ENCODE measurements at places on chromosomes 12 and 14.

DNA sequence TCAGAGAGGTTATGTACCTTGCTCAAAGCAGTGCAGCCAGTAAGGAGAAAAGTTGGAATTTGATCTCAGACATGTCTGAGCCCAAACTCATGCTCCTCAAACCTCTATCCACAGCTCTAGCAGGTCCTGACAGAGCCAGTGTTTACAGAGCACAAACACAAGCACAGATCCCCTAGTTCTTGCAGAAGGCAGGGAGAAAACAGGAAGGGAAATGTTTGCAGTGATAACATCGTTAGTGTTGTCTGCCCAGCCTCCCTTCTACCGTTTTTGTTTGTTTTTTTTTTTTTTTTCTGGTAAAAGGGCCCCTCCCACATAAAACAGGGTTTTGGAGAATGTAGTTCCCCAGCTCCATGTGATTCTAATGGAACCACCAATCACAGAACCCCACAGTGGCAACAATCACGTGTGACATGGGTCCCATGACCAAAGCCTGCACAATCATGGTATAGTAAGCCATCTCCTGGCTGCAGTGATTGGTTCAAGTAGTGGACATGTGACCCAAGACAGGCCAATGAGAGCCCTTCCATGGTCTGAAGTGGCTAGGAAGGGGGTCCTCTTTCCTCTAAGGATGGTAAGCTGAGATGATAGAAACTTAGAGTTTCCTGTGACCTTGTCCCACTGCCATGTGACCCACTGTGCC, 513.4 kb downstream of the MED13L start:
- no peak for DNase-seq

- no peak for DNase-seq
These were observed 68.0 kb downstream of the RASSF3 start for GRCh38 chr12:64678248-64678647.

DNA sequence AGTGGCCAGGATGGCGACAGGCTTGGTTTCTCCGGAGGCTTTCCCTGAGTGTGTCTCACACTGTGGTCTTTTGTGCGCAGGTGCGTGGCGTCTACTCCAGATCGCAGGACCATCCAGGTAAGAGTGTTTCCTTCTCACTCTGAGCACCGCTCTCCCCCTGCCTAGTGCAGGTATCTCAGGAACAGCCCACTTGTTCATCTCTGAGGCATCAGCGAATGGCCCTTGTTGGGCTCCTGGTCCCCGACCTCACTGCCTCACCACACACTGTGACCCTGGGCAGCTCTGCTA, 781 bp downstream of the ADGRD1 start:
- DNase-seq = no peak

DNA sequence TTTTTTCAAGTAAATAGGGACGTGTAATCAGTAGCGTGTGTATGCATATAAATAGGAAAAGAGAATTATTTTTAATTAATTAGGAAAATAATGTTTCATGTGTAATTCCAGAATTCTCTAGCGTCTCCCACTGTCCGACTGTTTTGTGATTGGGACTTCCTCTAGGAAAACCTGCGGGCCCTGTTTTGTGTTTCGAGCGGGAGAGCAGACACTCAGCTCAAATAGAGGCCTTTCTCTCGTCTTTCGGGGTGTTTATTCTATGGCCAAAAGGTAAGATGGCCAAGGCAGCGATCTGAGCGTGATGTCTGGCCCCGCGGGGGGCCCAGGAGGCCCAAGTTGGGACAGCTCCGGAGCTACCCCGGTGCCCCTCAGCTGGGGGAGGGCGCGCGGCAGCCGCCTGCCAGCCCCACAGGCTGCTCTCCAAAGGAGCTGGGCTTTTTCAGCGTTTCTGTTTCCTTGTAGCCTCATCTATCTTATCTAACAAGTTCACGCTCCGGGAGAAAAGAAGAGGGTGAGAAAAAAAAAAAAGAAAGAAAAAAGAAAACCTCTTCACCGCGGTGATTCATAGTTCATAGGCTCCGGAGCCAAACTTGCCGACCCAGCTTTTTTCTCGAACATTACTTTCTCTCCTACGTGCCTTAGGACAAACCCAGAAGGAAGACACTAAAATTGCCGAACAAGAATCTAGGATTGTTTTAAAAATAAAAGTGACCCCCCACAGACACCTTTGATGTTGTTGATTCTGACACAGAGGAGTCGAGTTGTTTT, 7.5 kb upstream of the FOXG1 start:
- no peak for DNase-seq

GRCh38 chr14:58637391-58638230, at the start of gene DACT1:
TSS of gene DACT1 (plus strand) at chr14:58637962. CDS start at chr14:58638203, 241 bp downstream.
- DNase-seq = peak; percentile 33

DNA sequence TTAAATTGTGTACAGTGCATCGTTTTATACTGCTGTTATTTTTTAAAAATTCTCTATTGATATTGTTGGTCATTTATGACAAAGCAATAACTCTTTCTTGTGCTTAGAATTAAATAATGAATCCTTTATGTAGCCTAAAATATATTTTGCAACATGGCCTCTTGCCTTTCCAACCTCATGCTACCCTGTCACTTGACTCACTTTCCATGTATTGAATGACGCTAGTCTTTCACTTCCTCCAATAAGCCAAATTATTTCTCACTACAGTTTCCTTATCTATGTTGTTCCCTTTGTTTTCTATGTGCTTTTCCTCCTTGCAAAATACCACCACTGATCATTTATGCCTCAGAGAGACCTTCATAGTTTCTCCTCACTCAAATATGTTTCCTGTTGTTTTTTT, 16.3 kb upstream of the EPYC start:
- no peak for DNase-seq

DNA sequence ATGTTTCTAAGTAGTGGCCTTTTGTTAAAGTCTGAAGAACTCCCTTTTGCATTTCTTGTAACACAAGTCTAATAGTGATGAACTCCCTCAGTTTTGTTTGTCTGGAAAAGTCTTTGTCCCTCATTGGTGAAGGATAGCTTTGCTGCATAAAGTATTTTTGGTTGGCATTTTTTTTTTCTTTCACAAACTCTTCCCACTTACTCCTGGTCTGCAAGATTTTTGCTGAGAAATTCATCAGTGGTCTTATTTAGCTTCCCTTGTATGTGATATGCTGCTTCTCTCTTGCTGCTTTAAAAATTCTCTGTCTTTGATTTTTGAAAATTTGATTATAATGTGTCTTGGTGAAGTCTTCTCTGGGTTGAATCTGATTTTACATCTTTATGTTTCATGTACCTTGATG, 22.7 kb downstream of the TRMT5 start:
- no peak for DNase-seq

GRCh38 chr12:5577741-5578140, 145.8 kb downstream of the NTF3 start:
- DNase-seq = no peak

- no peak for DNase-seq
These were observed 38.4 kb upstream of the MANSC4 start for GRCh38 chr12:27818401-27818918.

DNA sequence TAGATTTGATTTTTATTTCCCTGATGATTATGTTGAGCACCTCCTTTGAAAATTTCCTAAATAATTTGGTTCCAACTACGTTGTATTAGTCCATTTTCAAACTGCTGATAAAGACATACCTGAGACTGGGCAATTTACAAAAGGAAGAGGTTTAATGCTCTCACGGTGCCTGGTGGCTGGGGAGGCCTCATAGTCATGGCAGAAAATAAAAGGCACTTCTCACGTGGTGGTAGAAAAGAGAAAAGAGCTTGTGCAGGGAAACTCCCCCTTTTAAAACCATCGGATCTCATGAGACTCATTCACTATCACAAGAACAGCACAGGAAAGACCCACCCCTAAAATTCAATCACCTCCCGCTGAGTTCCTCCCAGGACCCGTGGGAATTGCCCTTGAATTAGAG, 372.3 kb downstream of the RPL10L start:
- DNase-seq = no peak

- no peak for DNase-seq
These were observed 48.6 kb downstream of the CACNA1C start for GRCh38 chr12:2101359-2101758.

DNA sequence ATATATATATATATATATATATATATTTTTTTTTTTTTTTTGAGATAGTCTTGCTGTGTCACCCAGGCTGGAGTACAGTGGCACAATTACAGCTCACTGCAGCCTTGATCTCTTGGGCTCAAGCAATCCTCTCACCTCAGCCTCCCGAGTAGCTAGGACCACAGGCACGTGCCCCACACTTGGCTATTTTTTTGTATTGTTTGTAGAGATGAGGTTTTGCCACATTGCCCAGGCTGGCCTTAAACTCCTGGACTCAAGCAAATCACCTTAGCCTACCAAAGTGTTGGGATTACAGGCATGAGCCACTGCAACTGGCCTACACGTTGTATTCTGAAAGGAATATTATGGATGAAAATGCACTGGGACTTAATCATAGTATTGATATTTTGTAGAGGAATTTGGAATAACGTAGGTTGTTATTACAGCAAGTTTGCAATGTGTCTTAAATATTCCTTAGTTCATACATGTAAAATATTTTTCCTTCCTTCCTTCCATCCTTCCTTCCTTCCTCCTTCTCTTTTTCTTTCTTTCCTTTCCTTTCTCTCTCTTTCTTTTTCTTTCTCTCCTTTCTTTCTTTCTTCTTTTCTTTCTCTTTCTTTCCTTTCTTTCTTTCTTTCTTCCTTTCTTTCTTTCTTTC, 862 bp downstream of the KLRB1 start:
- DNase-seq = no peak

- no peak for DNase-seq
These were observed 106.7 kb downstream of the PPP2R5E start for GRCh38 chr14:63436286-63437098.

DNA sequence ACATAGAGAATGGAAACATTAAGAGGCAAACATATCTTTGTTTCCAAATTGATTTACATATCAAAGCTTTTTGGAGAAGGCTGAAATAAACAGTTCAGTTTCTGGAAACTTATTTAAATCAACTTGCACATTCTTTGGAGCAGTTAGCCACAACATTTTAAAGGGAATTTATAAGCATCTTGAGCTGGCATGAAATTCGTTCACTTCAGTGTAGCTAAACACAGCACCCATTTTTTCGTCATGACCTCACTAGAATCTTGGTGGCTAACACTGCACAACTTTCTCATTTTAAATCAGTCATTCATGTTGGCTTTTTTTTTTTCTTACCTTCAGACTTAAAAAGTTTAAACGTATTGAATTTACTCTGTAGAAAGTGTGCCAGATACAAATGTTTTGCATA, 1139.9 kb upstream of the FLRT2 start:
- DNase-seq = no peak

GRCh38 chr12:52019113-52019770, 12.5 kb downstream of the TAMALIN start:
- DNase-seq = no peak

DNA sequence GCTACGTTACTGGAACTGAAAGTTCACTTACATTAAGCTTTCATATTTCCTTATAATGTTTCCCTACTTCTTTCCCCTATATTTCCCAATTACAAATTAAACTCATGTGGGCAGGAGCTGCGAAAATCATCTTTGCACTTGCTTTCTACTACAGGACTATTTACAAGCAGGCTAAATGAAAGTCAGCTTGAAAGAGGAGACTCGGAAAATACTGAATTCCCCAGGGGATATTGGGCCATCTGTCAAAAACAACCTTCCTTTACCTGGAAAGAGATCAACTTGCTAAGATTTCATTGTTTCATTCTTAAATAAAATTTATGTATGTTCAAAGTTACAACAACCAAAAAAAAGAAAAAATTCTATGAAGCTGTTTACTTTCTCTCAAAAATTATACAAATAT, 92.8 kb upstream of the BBS10 start:
- DNase-seq = no peak

- DNase-seq = no peak
These were observed 6.0 kb downstream of the CCDC85C start for GRCh38 chr14:99597911-99598600.

- no peak for DNase-seq
These were observed 265.5 kb upstream of the PRKD1 start for GRCh38 chr14:30193101-30193500.

- DNase-seq = no peak
These were observed 151.2 kb downstream of the AKAP6 start for GRCh38 chr14:32480337-32480736.

DNA sequence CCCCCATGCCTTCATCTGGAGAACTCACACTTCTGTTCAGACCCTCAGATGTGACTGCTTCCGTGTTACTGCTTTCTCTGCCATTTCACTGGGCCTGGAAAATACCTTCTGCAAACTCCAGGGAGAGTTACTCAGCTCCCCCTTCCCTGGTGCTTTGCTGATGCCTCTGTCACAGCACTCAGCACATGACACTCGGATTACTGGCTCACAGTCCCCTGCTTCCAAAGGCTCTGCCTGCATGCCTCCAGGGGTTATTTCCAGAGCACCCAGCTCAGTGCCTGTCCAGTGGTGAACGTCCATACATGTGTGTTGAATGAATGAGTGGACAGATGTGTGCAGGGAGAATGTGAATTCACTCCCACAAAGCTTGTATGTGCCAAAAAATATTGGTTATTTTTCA, 237.2 kb upstream of the FKBP4 start:
- no peak for DNase-seq

- DNase-seq = no peak
These were observed 47.5 kb downstream of the GARIN6 start for GRCh38 chr12:99695050-99695449.

DNA sequence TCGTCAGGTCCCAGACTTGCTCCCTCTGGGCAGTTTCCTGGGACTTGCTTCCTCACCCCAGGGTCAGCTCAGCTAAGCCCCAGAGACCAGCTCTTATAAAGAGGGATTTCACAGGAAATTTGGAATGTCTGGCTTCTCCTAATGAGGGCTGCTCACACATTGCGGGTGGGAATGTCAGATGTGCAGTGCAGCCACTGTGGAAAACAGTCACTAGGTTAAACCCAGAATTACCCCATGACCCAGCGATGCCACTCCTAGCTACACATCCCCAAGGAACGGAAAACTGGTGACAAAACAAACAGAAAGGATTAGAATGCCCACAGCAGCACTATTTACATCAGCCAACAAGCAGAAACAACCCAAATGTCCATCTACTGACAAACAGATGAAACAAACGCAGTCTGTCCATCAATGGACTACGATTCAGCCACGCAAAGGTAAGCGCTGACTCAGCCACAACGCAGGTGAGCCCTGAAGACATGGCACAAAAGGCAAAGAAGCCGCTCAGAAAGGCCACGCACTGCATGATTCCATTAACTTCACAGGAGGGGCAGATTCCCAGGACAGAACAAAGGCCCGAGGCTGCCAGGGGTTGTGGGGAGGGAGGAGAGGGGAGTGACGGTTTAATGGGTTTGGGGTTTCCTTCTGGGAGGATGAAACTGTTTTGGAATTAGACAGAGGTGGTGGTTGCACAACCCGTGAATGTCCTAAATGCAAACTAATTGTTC, 63.0 kb downstream of the NCOR2 start:
- DNase-seq = no peak

DNA sequence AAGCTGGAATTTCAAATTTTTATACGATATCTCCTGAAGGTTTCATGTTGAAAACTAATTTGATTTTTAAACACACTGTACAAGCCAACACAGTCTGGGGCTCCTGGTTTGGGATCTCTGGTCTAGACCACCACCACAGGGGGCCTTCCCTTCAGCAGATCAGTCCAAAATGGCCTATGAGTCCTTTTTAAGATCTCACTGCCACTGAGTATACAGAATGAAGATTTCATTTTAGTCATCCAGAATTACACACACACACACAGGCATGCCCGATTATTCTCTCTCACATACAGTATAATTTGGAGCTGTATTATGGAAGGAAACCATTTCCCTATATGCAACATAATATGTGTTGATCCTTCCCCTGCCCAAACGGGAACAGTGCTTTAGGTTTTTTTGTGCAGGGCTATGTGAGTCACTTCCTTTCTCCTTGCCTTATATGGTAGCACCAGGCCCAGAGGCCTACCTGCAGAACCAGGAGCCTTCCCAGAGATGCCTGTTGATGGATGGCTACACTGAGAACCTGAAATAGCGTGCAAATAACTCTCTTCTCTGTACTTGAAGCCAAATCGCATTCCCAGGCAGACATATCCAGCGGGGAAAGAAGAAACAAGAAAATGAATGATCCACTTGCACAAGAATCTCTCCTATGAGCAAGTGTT, 28.1 kb upstream of the WNK1 start:
- peak; percentile 48 for DNase-seq

All from CD4-positive, alpha-beta T cell treated with Interleukin-4 for 4 hours (primary cell).